Left kidney (tissue), 8 donors: ENCODE measurements at places on chromosomes 4 and X. TPM values are rescaled to one million over a fixed set of nuclear protein-coding genes. Genes with fewer than 3 reads are reported as not detected.

TMEM255A gene
- polyA plus RNA-seq, result 0.27 TPM

DNA sequence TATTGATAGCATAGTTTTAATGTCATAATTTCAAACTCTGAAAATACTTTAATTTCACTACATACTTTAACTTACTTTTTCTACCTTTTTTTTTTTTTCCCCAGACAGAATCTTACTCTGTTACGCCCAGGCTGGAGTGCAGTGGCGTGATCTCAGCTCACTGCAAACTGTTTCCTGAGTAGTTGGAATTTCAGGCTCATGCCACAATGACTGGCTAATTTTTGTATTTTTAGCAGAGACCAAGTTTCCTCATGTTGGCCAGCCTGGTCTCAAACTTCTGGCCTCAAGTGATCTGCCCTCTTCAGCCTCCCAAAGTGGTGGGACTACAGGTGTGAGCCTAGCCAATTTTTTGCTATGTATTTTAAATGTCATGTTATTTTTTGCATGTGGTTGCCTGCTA, 741.6 kb downstream of the TRAM1L1 start:
- DNase-seq, result no peak

- no peak for DNase-seq
Observed at GRCh38 chr4:26369581-26369980, 48.8 kb downstream of the RBPJ start.

DNA sequence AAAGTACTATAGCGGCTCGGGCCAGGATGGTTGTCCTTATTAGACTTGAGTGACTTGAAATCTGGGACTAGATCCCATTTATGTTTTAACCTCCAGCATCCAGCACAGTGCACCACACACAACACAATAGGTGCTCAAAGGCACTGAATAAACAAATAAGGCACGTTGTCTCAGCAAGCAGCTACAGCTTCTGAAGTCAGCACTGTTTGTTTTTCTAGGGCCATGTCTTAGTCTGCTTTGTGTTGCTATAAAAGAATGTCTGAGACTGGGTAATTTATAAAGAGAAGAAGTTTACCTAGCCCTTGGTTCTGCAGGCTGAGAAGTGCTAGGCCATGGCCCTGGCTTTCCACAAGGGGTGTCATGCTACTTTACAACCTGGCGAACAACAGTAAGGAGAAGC, 102.1 kb upstream of the LNX1 start:
- DNase-seq, result no peak
